Daoy (cell line): ENCODE measurements at places on chromosomes 6 and 20. TPM values are rescaled to one million over a fixed set of nuclear protein-coding genes. Genes with fewer than 3 reads are reported as not detected.

ZNF512B gene
- total RNA-seq: 3.9 and 4.5 TPM in 2 replicates

ANGPT4 gene
- total RNA-seq: under 0.01 and 0.03 TPM in 2 replicates

HAO1 gene
- total RNA-seq: not detected in 2 replicates

TRIM38 gene
- total RNA-seq: 5.0 and 5.4 TPM in 2 replicates

RHAG gene
- total RNA-seq: not detected in 2 replicates

TINAG gene
- not detected in 2 replicates for total RNA-seq

QKI gene
- total RNA-seq: 184 and 217 TPM in 2 replicates

EYS gene
- not detected in 2 replicates for total RNA-seq

CDH4 gene
- 2.1 and 3.8 TPM in 2 replicates for total RNA-seq

SLC13A3 gene
- total RNA-seq: 0.11 TPM in 1 of 2 replicates, not detected in the other

MCHR2 gene
- not detected in 2 replicates for total RNA-seq

ZNF391 gene
- total RNA-seq: 0.74 and 9.7 TPM in 2 replicates

PACSIN1 gene
- not detected in 2 replicates for total RNA-seq

SNTA1 gene
- 2.5 and 3.2 TPM in 2 replicates for total RNA-seq

RREB1 gene
- 7.0 and 7.9 TPM in 2 replicates for total RNA-seq

DNA sequence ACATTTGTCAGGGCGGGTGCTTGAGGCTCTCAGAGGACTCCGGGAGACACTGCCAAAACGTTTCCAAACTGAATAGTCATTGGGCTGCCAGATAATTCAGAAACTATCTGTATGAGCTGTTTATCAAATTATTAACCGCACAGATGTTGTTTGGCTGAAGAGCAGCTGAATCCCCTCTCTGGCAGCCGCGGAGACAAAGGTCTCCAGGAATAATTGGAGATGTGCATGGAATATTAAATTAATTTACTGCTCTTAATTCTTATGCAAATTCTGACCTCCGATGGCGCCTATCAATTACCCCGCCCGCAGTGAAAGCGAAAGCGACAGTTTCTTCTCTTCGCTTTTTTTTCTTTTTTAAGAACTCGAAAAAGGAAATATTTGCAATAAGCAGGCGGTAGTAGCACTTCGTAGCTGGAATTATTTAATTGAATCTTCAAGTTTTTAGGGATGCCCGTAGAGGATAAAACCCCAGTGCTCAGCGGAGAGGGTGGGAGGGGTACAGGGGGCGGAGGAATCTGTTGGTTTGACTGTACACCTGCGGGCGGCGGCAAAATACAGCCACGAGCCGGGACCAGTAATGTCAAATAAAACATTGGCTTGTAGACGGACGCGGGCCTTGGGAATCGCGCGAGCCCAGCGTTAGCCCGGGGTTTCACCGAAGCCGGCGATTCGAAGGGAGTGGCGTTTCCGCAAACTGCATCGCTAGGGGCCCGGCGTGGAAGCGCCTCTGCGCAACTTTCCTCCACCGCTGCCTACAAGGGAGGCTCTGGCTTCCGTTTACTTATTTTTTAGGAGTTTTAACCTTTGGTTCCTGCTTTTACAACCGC lies 6.2 kb downstream of the LINC00237 start:
- DNase-seq: peak; percentile 79

DNA sequence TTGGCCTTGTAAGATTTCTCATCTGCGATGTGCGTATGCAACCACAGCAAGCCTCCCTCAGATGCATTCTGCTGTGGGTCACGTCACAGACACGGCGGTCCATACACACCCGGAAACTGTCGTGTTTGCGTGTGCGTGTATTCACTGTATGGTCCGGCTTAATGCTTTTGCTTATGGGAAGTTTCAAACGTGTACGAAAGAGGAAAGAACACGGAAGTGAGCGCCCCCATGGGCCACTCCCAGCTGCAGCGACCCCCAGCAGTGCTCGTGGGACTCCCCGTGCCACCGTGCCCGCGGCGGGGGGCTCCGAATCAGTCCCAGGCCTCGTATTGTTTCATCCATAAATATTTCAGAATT lies 10.2 kb downstream of the DLL1 start:
- DNase-seq: no peak

DNA sequence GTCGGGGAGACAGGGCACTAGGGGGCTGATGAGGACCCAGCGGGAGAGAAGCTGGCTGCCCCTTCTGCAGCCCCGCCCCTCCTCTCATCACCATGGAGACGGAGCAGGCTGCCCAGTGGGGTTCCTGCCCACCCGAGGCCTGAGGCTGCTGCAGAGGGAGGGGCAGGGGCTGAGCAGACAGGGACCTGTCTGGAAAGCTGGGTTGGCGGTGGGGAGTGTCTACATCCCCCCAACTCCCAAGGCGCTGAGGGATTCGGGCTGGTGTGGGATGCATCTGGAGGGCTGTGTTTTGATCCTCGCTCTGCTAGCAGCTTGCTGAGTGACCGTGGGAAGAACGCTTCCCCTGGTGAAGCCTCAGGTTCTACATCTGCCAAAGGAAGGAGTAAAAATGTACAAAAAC lies 1.2 kb upstream of the BPI start:
- DNase-seq: no peak

GRCh38 chr6:150857945-150858308 lies 7.6 kb upstream of the MTHFD1L start:
- no peak for DNase-seq

DNA sequence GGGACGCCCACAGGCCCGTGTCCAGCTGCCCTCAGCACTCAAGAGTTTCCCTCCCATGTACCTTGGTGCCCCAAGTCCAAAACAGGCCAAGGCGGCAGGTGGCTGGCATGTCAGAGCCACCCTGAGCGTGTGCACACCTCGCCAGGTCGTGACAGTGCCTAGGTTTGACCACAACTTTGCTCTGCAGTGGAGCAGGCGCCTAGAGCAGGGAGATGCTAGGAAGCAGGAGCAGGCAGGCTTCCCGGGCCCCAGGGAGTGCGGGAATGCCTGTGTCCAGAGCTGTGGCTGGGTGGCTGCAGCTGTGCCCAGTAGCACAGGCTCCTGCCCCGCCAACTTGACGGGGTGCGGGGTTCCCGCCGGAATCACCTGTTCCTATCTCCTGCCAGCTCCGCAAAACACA lies 380.8 kb upstream of the IMPG1 start:
- DNase-seq: no peak

GRCh38 chr20:10051185-10051584 lies 16.4 kb downstream of the ANKEF1 start:
- no peak for DNase-seq

- peak; percentile 50 for DNase-seq
Observed at GRCh38 chr6:122014961-122015360, 384.5 kb upstream of the HSF2 start.

- peak; percentile 22 for DNase-seq
Observed at GRCh38 chr20:3000852-3001523, 42.4 kb upstream of the GNRH2 start.

DNA sequence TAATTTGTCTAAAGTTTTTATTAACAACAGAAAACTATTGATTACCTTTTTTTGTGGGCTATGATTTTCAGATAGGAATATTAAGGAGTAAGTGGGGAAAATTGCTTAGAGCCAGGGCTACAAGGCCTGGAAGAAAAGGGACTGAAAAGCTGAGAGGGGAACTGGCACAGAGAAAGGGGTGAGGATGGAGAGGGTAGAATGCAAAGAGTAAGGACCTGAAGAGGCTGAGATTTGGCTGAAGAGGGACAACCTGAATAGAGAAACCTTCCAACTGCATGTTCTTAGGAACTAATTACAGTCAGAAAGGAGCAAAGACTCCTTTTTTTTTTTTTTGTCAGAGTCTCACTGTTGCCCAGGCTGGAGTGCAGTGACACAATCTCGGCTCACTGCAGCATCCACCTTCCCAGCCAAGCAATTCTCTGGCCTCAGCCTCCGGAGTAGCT lies 16.7 kb downstream of the BTN2A1 start:
- DNase-seq: peak; percentile 13

GRCh38 chr6:84467296-84467695 lies 239.9 kb upstream of the CEP162 start:
- no peak for DNase-seq

DNA sequence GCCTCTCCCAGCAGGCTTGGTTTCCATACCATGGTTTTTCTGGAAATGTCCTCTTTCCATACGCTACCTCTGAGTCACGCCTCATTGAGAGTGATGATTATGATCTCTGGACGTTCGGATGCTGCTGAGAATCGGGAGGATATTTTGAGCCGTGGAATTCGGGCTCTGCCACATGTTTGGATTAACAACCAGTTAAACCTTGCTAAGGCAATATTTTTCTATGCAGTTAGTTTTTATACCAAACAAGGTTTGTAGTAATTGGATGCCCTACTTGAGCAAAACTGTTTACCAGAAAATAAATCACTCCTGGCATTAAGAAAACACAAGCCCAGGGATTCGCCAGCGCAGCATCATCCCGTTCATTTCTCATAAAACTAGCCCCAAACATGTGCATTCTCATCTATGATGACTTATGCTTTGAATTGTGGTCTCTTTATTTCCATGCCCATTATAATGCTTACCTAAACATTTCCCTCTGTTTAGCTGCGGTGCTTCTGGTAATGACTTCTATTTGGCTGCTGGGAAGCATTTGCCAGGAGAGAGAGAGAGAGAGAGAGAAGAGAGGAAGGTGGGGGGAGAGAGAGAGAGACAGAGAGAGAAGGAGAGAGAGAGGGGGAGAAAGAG lies 198.9 kb downstream of the CLIC5 start:
- peak; percentile 19 for DNase-seq

DNA sequence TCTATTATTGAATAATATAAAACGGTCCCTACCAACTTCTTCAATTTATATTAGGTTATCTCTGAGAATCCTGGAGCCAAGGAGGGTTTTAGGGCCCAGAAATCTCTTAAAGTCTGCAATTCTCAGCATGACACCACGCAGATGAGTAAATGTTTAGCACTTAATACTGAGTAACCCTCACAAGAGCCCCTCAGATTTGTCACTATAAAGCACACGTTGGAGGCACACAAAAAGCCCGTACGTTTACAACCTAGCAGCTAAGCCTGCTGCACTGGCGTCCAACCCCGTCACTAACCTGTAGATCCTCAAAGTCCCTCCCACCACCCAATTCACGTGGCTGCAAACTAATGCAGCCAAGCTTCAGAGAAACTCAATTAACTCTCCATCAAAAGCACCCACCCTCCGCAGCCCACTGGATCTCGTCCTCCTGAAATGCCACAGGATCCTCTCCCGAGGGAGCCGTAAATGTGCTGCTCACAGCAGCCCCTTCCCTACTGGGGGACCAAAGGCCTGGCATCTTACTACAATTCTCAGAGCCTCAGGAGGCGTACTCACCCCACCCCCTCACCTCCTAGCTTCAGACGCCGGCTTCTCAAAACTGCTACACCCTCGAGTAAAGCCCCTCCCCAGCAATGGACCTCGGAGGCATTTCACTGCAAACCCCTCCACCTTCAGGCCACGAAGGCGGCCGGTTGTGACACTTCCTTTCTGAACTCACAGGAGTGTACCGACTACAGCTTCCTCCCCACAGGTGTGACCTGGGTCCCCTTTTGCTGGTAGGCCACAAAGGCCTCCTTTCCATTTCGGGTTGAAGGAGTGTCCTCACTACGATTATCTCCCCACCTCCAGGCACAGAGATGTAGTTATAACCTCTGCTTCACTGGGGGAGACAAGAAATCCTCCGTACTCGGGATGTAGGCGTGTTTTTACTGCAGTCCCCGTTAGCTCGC lies 909 bp downstream of the CPNE1 start:
- peak; percentile 27 for DNase-seq

GRCh38 chr6:30744054-30744805 lies at the start of gene IER3:
IER3 (minus strand) TSS chr6:30744547; CDS start chr6:30744518, 29 bp downstream.
- DNase-seq: peak; percentile 95

DNA sequence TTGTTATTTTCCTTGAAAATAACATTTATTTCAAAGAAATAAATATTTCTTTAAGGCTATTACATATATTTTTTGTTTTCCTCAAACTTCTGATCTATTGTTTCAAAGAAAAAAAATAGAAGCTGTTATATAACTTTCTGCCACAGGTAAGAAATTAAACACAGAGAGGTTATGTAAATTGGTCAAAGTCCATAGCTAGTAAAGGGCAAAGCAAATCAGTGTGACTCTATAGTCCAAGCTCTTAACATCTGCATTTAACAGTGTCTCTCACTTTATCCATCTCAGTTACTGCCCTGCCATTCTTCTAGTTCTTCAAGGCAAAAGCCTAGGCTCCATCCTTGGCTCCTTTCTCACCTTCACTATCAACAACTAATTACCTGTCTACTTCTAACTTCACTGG lies 57.1 kb downstream of the RWDD2A start:
- DNase-seq: no peak

- peak; percentile 56 for DNase-seq
Observed at GRCh38 chr6:120005292-120005976, 655.9 kb upstream of the MAN1A1 start.

- DNase-seq: peak; percentile 82
Observed at GRCh38 chr6:38239719-38240451, 399.8 kb downstream of the BTBD9 start.

- DNase-seq: no peak
Observed at GRCh38 chr6:149859938-149860337, 4.2 kb downstream of the LRP11 start.

GRCh38 chr20:31790401-31790800 lies 28.8 kb upstream of the MYLK2 start:
- DNase-seq: no peak

DNA sequence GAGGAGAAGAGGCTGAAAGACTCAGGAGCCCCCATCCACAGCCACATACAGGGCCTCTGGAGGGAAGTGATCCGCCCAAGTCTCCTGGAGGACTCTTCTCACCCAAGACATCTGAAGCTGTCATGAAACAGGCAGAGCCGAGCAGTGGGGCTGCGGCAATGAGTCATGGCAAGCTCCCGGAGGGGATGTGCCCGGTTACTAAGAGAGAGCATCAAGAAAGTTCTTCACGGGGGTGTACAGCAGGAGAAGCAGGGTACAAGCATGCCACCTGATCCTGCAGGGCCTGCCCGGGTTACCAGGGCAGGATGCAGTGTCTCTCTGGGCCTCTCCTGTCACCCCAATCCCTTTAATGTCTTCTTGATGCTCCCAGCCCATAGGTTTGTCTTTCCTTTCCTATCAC lies 21.1 kb downstream of the TRIM26 start:
- no peak for DNase-seq

GRCh38 chr6:43021270-43022047 lies at the start of gene RRP36:
RRP36 (plus strand) TSS chr6:43021623; CDS start chr6:43021655, 32 bp downstream.
- peak; percentile 90 for DNase-seq

GRCh38 chr20:63206878-63207277 lies 9.1 kb downstream of the YTHDF1 start:
- peak; percentile 60 for DNase-seq
